Right atrium auricular region (tissue), 2 donors: ENCODE measurements at places on chromosomes 16 and 17.

- DNase-seq = no peak
Observed at GRCh38 chr16:13324851-13325250, 423.5 kb downstream of the SHISA9 start.

DNA sequence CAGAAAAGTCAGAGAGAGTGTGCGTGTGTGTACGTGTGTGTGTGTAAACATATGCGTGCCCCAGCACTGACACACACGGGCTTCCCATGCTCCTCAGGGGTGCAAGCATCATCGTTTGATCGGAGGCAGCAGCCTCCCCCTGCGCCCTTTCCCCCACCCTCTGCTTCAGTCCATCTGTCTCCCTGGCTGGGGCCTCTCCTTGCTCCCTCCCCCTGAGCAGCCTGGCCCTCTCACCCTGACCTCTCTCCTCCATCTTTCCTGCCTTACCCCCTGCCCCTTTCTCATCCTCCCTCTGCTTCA is 4.4 kb downstream of the STX1B start:
- DNase-seq = no peak

GRCh38 chr17:40535924-40536294 is 29.4 kb downstream of the CCR7 start:
- no peak for DNase-seq

- DNase-seq = no peak
Observed at GRCh38 chr17:31093866-31094599, 744 bp upstream of the NF1 start.

DNA sequence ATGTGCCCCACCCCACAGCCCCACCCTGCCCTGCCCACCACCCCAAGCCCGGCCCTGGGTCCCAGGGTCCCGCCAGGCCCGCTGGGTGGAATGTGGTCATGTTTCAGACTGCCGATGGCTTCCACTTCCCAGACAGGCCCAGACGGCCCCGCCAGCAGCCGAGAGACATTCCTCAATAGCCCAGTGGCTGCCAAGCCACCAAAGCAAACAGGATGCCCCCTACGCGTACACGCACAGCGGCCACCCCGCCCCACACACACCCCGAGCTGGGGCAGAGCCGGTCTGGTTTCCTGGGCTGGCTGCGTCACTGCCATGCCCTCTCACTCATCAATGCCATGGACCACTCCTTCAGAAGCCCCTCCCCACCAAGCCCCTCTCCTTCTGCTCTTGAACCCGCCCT is 1.2 kb upstream of the KRT17 start:
- no peak for DNase-seq

GRCh38 chr16:27408012-27408601 is 6.1 kb downstream of the IL21R start:
- no peak for DNase-seq

DNA sequence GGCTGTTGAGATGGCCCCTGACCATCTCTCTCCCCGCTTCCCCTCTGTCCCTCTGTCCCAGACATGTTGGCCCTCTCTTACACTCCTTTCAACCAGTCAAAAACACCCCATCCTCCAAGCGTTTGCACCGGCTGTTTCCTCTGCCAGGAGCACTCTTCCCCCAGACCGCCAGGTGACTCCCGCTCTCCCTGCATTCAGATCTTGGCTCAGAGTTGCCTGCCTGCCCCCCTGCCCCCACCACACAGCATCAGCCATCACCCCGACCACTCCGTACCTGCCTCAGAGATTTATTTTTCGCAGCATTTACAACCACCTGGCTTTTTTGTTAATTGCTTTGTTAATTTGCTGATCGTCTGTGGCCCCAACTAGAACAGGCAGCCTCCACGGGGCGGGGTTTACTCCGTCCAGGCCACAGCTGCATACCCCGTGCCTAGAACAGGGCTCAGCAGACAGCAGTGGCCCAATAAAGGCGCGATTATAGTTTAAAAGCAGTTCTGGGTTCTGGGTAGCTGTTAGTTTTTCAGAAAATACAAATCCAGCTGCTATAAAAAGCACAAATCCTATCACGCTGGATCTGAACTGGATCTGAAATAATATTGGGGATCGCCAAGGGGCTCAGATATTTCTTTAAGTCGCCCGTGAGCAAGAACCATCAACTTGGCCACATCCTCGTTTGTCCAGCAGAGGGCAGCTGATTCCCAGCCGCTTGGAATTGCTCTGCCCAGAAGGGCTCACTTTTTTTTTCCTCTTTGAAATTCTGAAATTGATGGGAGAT is 173.6 kb downstream of the IRF8 start:
- peak; percentile 69 for DNase-seq

- no peak for DNase-seq
Observed at GRCh38 chr16:15782573-15783365, 74.1 kb downstream of the MYH11 start.
